ENCODE measurements at places on chromosomes 3 and 15. TPM values are rescaled to one million over a fixed set of nuclear protein-coding genes. Genes with fewer than 3 reads are reported as not detected.
A peak's percentile ranks its signal among the peaks of the same experiment; 100 is the strongest.

LIPC gene
- 0.99 TPM for total RNA-seq

GOLGA6L9 gene
- 2.9 TPM for total RNA-seq

CHAC1 gene
- 0.64 TPM for total RNA-seq

ANKRD34C gene
- total RNA-seq: not detected

EPHA6 gene
- not detected for total RNA-seq

DNA sequence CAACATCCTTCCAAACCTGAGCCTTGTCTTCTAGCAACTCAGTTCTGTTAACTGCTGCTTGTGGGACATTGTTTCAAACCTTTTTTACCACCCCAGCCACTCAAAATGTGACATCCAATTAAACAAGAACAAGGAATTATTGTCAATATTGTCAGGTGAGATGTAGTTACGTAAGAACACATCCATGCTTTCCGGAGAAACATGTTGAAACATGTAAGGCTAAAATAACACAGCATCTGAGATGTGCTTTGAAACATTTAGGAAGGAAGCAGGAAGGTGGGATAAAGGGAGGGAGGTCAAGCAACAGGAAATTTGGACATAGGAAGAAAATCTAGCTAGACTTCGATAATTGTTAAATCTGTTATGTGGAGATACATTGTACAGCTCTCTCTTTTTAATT is 50.9 kb upstream of the PRICKLE2 start:
- DNase-seq: no peak

GRCh38 chr3:107942244-107942643 is 148.6 kb downstream of the CD47 start:
- DNase-seq: no peak

- no peak for DNase-seq
Observed at GRCh38 chr3:177658354-177658753, 461.1 kb upstream of the TBL1XR1 start.

DNA sequence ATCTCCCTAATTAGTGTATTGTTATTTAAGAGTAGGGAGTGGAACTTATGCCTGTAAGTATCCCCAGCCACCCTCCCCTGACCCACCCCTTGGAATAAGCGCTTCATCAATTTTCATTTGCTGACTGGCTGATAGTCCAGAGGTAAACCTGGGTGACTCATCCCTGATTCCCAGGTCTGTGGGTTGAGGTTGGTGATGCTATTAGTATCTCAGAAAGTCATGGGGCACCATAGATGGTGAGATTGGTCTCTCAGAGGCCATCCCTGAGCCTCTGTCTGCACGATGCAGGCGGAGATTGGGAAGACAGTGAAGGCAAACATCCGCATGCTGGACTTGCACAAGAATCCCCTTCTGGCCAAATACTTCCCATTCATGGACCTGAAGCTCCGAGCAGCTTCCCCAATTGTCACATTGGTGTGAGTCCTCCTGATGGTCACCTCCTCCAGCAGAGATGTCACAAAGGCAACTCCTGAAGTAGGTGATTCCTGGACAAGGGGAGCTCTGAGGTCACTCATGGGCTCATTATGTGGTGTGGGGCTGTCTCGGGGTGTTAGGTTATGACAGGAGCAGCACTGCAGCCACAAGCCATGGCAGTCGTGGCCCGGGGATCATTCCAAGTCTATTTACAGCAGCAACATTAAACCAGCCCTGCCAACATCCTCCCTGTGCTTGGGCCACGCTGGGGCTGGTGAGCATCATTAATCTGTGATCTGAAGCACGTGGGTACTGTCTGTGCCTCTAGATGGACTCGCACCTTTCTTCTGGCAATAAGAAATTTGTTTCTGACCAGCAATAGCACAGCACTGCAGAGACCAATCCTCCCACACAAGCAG is 6.8 kb upstream of the TXNRD3 start:
- no peak for DNase-seq

- no peak for DNase-seq
Observed at GRCh38 chr3:12235691-12236090, 53.2 kb upstream of the PPARG start.

GRCh38 chr3:146274833-146275232 is 23.9 kb upstream of the PLSCR4 start:
- DNase-seq: no peak

- DNase-seq: no peak
Observed at GRCh38 chr3:81349816-81350340, 411.6 kb downstream of the GBE1 start.

DNA sequence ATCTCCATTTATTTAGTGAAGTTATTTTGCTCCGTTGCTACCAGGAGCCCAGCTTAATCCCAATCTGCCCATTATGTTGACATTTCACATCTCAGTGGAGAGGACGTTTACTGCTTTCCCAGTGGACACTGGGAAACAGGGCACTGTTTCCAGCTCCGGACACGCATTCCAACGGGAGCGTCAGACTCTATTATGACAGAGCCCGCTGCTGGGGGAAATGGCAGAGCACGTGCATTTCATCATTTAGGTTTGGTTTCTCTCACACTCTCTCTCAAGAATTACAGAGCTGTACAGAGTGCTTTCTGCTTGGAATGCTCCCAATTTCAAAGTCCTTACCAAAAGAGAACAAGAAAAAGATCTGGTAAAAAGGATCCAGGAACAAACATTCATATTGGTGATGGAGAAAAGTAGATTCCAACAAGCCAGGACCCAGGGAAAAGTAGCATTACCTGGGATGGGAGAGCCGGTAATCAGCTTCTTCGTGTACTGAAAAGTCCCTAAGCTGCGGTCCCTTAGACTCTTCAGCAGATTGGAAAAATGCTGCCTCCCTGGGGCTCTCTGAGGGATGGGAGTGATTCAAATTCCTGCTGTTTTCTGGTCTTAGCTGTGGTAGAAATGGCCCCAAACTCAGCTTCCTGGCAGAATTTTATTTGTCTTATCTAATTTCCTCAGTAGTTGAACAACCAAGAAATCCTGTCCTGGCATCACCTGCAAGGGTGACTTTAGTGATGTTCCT is 136.0 kb upstream of the THBS1 start:
- DNase-seq: no peak

DNA sequence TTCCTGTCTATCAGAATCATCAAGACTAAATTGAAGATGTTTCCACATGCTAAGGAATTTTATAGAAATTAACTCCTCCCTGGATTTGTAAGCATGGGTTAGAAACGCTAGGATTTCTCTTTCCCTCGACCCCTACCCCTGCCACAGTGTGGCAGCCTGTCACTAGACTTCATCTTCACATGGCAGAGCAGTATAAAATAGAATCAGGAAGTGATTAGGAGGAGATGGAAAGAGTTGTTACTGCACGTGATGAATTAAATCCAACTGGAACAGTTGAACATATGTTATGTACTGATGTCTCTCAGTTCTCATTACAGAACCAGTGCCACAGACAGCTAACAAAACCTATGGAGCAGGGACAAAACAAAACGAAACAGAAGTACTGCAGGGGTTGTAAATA is 130.0 kb upstream of the BNIP2 start:
- no peak for DNase-seq

- peak; percentile 50 for DNase-seq
Observed at GRCh38 chr15:63497642-63498467, 6.5 kb upstream of the USP3 start.

DNA sequence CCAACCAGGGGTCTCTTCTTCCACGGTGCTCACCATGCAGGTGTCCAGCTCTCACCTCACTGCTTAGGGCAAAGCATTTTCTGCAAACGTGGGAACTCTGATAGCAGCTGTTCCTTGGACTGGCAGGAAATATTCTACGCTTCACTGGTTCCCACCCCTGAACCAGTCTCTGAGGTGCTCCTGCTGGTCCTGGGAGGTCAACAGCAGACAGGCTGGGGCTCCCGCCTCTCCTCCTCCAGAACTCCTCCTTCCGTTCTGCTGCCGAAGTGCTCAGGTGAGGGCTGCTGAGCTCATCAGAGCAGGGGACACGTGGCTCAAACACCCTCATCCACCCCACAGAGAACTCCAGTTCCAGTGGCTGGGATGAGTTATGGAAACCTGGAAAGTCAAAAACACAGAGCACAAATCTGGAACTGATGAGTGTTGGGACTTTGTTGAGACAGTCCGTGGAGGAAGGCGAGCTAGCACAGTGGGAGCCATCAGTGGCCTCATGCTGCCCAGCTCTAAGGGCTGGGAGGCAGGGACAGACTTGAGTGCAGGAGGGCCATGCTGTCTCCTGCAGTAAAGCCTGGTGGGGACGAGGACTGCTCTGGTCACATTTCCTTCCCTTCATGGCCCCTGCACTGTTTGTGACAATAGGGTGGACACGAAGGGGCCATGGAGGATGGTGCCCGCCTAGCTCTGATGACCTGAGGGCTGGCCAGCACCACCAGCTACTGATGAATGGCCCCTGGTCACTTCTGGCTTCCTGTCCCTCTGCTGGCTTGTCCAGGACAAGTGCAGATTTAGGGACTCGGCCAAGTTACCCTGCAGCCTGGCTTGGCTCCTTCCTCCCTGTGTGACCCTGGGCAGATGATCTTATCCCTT is 137.8 kb downstream of the KLF13 start:
- DNase-seq: no peak

DNA sequence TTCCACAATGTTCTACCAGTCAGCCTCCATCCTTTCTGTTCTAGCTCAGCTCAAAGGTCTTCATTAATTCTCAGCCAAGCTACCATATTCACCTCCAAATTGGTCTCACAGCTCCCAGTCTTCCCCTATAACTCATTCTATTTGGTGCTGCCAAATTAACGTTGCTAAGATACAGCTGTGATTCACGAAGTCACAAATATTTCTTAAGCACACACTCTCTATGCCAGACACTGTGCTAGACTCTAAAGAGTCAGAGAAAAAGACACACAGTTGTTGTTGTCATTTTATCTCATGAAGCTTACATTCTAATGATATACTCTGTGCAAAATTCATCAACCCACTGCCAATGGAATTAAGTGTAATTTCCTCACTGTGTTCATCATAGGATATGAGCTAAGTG is 102.8 kb downstream of the FRMD5 start:
- DNase-seq: no peak

DNA sequence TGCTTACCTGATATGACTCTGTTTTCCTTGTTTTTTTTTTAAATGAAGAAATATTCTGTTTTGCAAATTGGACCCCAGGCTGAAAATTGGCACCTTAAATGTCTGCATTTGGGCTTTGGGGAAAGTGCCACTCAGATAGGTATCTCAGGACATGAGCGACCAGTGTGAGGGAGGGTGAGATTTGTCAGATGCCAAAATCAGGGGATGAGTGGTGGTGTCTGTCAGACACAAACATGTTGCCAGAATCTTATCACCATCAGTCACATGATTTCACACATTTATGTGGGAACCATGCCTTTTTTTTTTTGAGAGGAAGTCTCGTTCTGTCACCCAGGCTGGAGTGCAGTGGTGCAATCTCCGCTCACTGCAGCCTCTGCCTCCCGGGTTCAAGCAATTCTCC is 75.6 kb upstream of the OSBPL11 start:
- no peak for DNase-seq

- DNase-seq: no peak
Observed at GRCh38 chr3:42569593-42570142, 12.1 kb downstream of the SEC22C start.

DNA sequence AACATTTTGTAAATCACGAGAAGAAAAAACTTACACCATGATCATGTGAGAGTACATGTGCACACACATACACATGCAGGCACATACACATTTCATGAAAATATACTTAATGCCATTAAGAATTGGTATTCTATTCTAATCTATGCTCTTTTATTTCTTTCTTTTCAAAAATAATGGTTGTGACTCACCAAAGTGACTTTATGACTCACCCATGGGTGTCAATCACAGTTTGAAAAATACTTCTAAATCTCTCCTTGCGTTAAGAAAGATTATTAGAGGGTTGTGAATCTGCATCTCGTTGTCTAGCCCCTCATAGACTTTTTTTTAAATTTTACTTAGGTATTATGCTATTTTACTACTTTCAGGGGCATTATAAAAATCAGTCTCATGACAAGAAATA is 254.2 kb downstream of the TUSC7 start:
- no peak for DNase-seq

DNA sequence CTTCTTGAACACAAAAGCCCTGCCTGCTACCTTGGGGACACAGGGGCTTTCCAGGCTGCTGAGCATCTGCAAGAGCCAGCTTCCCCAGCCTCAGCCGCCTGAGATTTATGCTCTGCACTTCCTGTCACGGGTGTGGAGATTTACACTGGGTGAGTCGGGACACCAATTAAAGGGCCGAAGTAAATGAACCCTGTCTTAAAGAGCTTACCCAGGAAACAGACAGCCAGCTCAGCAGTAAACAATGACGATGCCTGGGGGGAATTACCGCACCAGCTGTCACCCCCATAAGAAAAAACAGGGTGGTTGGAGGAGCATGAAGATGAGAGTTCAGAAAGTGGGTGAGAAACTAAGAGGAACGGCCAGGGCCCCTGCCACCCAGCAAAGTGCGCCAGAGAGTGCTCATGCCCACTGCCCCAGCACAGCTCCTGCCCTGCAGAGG is 37.5 kb upstream of the IQSEC1 start:
- no peak for DNase-seq

GRCh38 chr3:38907426-38907825 is 91.4 kb upstream of the SCN10A start:
- DNase-seq: no peak

DNA sequence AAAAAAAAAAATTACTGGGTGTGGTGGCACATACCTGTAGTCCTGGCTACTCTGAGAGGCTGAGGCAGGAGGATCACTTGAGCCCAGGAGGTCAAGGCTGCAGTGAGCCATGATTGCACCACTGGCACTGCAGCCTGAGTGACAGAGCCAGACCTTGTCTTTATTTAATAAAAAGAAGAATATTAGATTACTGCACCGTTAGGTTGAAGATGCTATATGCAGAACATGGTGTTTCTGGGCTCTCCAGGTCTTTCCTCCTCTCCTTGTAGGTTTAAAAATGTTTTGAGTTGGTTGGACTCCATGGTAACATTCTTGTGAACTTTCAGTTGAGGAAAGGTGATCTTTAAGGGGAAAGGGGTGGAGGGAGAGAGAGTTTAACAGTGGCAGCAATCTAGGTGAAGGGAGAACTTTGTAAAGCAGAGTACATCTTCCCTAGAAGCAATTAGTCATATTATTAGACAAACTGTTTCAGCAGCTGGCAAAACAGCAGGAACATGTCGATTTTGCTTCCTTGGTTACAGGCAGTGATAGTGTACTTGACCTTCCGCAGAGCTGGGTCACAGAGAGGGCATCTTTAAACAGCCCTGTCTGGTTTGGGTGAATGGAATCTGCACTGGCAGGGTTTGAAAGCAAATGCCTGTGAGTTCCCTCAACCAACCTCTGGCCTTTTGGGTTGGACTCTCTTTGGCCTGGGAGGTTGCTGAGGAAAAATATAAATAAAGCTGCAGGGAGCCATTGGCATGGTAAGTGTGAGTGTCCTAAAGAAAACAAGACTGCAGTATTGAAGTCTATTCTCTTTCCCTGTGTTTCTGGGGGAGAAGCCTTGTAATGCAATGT is 42.8 kb downstream of the NR2C2 start:
- no peak for DNase-seq

GRCh38 chr15:89653578-89653977 is 1.7 kb downstream of the KIF7 start:
- DNase-seq: no peak

DNA sequence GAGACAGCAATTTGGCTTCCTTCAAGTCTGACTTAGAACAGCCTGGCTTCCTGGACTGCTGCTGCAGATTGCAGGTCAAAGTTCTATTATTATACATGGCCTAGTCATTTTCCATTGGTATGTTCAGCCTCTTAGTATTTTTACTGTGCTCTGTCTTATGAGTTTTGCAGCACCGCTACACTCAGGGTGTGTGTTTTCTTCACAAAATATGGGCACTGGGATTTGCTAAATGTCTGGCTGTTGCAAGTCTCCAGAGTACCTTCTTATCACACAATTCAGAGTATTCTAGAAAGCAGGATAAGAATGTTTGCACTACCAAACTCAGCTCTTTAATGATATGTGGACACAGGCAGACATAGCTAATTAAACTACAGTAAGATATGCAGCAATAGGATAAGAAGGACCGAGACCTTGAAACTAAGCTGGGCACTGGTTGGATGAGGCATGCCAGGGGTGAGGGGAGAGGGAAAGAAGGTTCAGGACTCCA is 203.0 kb upstream of the PDZRN3 start:
- no peak for DNase-seq
